ENCODE measurements at places on chromosomes 13 and 19.

- DNase-seq, result no peak
Observed at GRCh38 chr13:63433546-63434150, 2018.0 kb upstream of the PCDH20 start.

GRCh38 chr19:51873097-51873496 is 14.7 kb downstream of the ZNF577 start:
- no peak for DNase-seq

DNA sequence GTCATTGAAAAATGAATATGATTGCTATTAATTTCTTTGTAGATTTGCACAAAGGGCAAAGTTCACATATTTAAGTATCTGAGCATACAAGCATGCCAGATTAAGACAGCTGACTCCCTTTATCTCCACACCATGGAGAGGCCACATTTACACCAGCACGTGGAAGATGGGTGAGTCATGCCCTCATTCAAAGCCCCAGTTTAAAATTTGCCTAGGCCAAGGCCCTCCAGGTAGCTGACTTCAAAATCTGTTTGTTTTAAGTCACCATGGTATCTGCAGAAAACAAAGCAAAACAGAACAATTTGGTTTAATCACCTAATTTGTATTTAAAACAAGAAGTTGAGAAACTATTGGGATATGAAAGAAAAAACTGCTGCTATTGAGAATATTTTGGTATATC is 109.2 kb downstream of the ESD start:
- no peak for DNase-seq

DNA sequence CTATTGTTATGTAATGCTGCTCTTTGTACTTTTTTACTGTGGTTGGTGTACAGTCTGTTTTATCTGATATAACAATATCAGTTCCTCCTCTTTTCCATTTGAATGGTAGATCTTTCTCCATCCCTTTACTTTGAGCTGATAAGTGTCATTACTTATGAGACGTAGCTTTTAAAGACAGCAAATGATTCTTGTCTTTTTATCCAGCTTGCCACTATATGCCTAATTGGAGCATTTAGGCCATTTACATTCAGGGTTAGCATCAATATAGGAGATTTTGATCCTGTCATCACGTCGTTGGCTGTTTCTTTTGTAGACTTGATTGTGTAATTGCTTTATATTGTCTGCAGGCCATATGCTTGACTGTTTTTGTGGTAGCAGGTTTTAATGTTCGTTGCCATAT is 894.2 kb upstream of the ATXN8OS start:
- no peak for DNase-seq

- DNase-seq, result no peak
Observed at GRCh38 chr19:30936276-30936675, 413.0 kb downstream of the TSHZ3 start.

GRCh38 chr19:51101171-51101865 is 6.9 kb downstream of the CTU1 start:
- DNase-seq, result no peak

GRCh38 chr19:44592451-44592890 is 20.9 kb upstream of the IGSF23 start:
- no peak for DNase-seq

DNA sequence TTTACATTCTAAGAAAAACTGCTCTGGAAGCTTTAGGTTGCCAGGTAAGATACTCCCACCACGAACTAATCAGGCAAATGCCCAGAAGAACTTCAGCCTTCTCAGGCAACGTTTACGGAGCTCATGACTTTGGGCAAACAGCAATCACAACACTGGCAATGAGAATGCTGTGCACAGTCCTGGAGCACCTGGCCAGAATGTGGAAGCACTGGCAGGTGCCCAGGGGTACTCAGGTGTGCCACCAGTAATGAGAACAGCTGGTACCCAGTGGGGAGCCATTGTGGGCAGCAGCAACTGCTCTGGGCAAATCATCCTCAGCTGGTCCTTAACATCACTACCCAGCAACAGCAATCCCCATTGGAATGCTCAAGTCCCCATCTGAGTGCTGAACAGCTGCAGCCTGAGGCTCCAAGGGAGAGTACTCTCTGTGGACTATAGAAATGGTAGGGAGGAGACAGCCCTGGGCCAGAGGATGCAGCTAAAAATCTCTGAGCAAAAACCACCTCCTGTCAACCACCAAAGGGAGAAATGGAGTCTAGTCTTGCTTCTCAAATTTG is 210.0 kb downstream of the FOXO1 start:
- no peak for DNase-seq

DNA sequence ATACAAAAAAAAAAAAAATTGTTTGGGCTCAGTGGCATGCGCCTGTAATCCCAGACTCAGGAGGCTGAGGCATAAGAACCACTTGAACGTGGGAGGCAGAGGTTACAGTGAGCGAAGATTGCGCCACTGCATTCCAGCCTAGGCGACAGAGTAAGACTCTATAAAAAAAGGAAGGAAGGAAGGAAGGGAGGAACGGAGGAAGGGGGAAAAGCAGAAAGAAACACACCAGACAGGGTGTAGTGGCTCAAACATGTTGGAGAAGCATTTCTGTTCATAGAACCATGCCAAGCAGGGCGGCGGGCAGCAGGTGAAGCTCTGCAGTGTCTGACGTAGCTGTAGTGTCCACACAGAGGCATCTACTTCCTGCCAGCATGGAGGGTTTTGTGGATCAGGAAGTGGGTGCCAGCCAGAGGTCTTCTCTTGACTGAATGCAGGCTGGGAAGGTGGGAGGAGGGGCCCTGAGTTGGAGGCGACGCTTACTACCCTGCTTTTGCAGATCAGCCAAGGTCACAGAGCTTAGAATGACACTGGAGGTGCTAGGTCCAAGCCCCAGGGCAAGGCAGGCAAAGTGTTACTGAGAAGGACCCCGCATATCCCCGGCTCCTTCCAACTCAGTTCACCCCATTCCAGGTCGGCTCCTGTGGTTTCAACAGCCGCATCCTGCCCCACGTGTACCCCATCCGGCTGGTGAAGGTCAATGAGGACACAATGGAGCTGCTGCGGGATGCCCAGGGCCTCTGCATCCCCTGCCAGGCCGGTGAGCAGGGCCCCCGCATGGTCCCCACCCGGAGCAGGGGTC is 11.6 kb upstream of the PGLS start:
- DNase-seq, result no peak

DNA sequence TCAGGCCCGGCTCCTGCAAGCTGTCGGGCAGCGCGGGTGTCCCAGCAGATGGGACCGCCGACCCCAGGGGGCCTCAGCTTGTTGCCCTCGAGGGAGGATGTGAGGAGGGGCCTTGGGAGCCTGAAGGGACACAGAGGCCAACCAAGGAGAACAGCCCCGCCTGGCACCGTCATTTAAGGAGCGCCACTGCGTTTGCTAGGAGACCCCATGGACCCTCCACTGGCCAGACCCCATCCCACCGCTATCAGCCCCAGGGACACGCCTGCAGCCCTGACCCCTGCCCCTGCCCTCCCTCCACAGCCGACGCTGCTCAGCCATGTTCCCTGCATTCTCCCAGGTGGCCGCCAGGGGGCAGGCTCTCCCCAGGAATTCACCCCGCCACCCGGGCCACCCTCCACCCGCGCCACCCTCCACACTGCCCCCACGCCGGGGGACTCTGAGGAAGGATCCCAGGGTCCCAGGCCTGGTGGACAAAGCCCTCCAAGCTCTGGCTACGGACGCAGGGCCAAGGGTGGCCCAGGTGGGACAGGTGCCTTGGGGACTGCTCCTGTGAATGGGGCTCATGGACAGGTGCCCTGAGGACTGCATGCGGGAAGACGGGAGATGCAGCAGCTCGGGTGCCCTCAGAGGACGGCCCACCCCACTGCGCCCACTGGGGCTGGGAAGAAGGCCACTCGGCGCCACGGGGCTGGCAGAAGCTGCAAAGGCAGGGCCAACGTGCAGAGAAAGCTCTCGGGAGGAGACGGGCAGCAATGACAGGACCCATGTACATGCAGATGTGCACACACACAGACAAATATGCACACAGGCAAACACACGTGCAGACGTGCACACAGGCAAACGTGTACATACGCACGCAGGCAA is 34.4 kb downstream of the PIP5K1C start:
- DNase-seq, result peak; percentile 67

DNA sequence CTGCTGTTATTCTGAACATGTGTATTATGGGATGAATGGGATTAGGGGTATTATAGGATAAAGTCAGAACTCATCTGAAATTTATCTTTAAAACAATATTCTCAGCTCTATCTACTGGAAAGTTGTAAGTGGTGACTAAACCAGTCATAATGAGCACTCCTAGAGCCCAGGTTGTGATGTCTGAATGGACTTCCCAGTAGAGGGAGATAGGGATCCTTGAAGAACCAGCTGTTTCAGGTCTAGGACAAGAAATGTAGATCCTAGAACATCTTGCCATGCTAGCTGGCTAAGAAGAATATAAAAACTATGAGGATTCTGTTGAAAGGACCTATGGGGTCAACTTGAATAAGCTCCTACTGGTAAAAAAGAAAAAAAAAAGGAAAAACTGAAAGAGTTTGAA is 310.8 kb downstream of the SLC7A1 start:
- no peak for DNase-seq

DNA sequence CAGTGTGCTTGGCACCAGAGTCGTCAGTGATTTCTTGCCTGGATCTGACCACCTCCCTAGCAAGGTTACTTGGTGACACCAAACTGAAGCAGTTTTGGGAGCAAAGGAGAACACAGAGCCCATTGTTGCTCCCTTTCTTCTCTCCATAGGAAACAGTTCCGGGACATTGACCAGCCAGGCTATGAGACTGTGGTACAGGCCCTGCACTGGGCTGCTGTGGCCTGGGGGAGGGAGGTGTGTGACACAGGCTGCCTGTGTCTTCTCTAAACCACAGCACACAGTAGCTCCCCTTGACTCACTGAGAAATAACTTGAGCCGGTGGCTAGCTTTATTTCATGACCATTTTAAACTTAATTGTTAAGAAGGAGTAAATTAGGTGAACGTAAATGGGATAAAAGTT is 214.8 kb upstream of the UBL3 start:
- no peak for DNase-seq

DNA sequence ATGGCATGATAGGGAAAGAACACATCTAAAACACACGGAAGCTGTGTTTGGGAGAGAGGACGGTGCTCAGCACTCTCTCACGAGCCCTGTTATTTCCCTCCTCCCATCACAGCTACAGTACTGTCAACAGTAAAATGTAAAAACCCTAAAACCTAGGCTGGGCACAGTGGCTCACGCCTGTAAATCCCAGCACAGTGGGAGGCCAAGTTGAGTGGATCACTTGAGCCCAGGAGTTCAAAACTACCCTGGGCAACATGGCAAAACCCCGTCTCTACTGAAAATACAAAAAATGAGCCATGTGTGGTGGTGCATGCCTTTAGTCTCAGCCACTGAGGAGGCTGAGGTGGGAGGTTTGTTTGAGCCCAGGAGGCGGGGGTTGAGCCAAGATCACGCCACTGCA is 54.8 kb downstream of the FOXO1 start:
- no peak for DNase-seq

DNA sequence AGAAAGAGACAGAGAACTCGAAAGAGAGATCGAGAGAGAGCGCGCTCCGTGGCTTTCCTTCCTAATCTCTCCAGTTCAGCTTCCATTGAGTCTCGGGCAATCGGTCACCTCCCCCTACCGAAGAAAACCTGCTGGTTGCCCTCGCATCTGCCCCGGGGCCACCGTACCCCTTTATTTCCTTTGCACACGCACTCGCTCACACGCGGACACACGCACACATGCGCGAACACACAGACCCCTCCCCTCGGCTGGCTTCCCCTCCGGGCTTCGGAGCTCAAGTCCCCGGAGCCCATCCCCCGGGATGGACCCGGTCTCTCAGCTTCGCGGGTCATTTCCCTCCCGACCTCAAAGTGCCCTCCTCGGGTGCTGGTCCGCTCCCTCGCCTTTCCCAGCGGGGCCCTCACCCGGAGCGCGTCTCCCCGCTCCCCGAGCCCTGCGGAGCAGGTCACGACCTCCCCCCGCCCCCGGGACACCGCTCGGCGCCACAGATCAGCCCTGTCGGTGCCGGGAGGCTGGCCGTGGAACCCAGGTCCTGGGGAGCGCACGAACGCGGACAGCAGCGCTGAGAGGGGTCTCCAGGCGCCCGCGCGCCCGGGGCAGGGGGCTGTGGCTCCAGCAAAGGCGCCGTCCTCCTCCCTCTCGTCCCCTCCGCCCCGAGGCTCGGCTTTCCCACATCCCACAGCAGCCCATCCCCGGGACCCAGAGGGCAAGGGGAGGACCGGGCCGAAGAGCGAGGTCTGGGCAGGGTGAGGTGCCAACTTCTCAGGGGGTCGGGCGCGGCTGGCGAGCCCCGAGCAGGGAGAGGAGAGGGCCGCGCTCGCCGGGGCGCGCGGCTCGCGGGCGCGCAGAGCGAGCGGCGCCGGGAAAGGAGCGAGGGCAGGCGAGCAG is 1.8 kb downstream of the DACH1 start:
- no peak for DNase-seq

- DNase-seq, result no peak
Observed at GRCh38 chr13:30864433-30865122, 41.5 kb upstream of the MEDAG start.

DNA sequence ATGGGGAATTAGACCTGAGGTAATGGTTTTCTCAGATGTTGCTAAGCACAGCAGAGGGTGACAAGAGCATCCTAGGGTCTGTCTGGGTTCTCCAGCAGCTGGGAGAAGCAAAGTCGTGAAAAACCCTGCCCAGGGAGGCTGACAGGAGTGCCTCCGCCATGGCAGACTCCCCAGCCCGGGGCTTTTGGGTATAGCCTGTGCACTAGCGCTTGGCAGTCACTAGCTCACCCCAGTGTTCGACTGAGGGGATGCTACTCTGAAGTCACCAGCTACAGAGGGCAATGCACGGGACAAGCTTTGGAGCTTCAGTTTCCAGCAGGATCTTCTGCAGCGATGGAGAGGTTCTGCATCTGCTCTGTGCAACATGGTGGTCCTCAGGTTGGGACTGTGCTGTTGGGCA is 87.5 kb downstream of the ING1 start:
- peak; percentile 13 for DNase-seq

- DNase-seq, result no peak
Observed at GRCh38 chr13:46698014-46698413, 98.9 kb downstream of the ESD start.
